ENCODE measurements at places on chromosomes 7 and 10.
A peak's percentile ranks its signal among the peaks of the same experiment; 100 is the strongest.

- no peak for DNase-seq
These were observed 1.5 kb downstream of the PIK3CG start for GRCh38 chr7:106866298-106867281.

DNA sequence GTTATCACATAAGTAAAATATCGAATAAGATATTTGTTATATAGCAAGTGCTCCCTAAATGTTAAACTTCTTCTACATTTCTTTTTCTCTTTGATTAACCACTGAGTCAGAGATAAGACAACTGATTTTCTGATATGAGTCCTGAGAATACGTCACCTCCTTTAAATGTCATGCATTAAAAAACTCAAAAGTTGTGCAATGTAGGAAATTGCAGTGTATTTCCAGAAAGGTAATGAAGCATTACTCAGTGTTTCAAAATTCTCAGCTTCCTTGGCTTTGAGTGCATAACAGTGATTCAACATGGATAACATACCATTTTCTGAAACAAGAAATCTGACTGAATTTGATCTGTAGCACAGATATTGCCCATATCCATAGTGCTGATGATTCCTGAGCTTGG is 155.8 kb downstream of the BMPER start:
- DNase-seq: peak; percentile 87

- no peak for DNase-seq
These were observed 47.8 kb upstream of the FRMD4A start for GRCh38 chr10:14378387-14378960.

DNA sequence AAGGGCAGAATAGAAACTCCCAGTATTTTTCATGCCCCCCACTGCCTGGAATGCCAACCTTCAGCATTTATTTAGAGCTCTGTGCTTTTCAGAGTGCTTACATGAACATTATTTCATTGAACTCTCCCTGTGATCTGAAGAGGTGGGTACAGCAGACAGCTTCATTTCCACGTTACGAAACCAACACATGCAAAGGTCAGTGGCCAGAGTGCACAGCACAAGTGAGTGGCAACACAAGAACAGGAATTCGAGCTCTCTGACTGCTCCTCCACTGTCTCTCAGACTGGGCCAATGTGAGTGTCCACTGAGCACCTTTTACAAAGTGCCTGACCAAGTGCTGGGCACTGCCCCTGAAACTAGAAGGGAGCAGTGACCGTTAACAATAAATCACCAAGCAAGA is 162.9 kb downstream of the GLI3 start:
- DNase-seq: no peak

DNA sequence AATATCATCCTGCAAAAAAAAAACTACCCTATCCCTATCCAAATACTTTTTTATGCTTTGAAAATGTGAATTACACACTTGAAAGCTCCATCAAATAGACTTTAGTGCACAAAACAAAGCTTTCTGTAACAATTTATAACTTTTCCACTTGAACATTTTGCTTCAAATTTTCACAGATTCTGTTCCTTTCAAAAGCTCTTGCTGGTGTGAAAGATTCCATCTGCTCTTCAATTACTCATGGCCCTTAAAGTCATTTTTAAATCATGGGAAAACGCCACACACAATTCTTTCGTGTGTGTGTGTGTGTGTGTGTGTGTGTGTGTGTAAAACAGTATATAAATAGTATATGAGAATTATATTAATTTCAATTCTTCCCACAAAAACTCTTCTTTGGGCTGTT is 167.5 kb downstream of the PRPF18 start:
- DNase-seq: no peak

DNA sequence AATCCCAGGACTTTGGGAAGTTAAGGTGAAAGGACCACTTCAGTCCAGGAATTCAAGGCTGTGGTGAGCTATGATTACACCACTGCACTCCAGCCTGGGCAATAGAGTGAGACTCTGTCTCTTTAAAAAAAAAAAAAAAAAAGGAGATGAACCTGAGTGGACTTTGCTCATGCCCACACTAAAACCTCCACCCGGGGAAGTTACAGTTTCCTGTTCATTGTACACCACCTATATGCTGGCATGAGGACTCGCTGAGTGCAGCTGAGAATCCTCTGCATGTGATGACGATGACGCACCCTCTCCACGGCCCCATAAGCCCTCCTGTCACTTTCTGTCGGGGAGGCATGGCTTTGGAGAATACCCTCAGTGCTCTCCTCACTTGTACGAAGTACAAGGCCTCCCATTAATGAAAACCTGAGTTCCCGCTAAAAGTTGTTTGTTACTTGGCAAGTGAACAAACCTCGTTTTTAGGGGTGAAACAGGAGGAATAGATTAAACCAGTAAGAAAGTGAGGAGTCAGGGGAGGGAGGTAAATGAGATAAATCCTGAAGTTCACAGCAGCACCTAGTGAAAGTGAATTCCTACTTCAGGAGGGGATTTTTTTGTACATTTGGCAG is 15.9 kb downstream of the TMEM176B start:
- no peak for DNase-seq

DNA sequence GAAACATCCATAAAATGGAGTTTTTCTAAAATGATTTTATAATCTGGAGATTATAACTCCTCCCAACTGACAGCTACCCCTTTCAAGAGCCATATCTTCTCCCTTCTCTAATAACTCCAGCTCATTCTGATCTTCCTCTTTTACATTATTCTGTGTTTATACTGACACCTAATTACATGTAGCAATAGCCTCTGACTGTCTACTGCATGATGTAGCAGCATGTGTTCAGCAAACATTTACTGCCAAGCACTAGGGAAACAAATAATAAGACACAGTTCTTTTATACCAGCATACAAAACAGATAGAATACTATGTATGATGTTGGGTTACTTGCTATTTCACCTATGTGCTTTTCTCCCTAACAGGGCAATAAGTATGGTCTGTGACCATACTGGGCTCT is 20.7 kb downstream of the RBM28 start:
- no peak for DNase-seq

GRCh38 chr7:97001656-97002554 is 3.4 kb upstream of the DLX6 start:
- no peak for DNase-seq

GRCh38 chr7:85074992-85075391 is 111.9 kb downstream of the SEMA3D start:
- DNase-seq: no peak

GRCh38 chr7:94782777-94783176 is 124.6 kb upstream of the PPP1R9A start:
- DNase-seq: no peak

GRCh38 chr10:130138479-130138866 is 2.3 kb downstream of the GLRX3 start:
- peak; percentile 96 for DNase-seq

- no peak for DNase-seq
These were observed 63.2 kb upstream of the CAV2 start for GRCh38 chr7:116436305-116436826.

- no peak for DNase-seq
These were observed 9.2 kb downstream of the BNIP3 start for GRCh38 chr10:131972474-131973071.

Data from mammary epithelial cell (primary cell).